ENCODE measurements at places on chromosomes 2 and 18. TPM values are rescaled to one million over a fixed set of nuclear protein-coding genes. Genes with fewer than 3 reads are reported as not detected.

The COL6A3 gene
- polyA plus RNA-seq, result 286 TPM

GRCh38 chr2:67974559-67975430 is 88.0 kb downstream of the C1D start:
- DNase-seq, result peak; percentile 18

DNA sequence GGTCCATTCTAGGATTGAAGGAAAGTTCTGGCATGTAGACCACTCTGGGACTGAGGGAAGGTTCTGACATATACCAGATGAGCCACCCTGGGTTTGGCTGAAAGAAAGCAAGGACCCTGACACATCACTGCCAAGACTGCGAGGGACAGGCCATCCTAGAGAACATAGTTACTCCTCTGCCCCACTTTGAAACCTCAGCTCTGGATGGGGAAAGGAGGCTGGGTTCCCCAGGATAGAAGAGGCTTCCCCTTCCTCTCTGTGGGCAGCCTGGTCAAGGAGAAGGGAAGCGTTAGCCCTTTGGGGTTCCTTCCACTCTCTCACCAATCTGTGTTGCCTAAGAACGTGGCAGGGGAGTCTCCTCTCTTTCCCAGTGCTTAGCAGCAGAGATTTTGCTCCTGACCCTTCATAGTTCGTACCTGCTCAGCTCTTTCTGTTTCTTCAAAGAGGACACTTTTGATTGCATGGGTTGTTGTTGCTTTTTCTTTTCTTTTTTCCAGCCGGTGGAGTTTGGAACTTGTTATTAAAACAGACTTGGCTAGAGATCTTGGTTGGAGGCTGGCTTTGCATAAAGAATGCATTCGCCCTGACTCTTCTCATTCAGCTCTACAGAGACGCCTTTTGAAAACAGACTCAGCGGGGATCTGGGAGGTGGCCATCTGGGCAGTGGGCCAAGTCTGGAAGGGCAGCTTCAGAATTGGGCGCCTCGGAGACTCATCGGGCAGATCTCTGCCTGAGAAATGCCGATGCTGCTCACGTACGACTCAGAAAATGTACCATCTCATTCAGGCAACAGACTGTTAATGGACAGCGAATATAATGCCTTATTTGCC is 166.1 kb downstream of the CLIP4 start:
- DNase-seq, result peak; percentile 9

- DNase-seq, result no peak
Measured at GRCh38 chr2:213148572-213149261, 2.7 kb downstream of the IKZF2 start.
